ENCODE measurements at places on chromosomes 2 and 18.

DNA sequence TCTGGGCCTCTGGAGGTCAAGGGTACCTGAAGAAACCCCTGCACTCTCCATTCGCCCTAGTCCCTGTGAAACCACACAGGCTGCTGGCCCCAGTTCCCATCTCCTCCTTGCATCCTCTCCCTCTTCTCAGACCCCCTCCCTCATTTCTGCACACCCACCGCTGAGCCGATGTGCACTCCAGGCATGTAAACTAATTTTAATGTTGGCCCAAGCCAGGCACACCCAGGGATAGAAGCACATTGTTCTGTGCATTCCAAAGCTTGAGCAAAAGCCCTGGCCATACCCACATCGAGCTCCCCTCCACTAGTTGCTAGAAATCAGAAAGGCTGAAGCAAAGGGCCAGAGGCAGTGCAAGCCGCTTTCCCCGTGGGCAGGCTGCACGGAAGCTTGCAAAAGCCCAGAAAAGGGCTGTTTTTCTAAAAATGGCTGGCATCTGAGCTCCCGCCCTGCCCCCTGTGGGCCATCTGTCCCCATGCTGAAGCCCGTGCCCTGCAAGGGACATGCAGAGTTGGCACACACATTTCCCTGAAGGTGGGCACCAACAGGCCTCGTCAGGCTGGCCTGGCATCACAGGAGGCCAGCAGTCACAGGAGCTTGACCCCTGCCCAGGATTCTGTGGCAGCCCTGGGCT, 181.6 kb downstream of the SMAD7 start:
- no peak for DNase-seq

- no peak for DNase-seq
Measured at GRCh38 chr2:124283096-124283495, 258.0 kb downstream of the CNTNAP5 start.

- DNase-seq: no peak
Measured at GRCh38 chr2:105537466-105537865, 138.6 kb upstream of the FHL2 start.

- DNase-seq: no peak
Measured at GRCh38 chr2:2516386-2516785, 185.3 kb upstream of the MYT1L start.

DNA sequence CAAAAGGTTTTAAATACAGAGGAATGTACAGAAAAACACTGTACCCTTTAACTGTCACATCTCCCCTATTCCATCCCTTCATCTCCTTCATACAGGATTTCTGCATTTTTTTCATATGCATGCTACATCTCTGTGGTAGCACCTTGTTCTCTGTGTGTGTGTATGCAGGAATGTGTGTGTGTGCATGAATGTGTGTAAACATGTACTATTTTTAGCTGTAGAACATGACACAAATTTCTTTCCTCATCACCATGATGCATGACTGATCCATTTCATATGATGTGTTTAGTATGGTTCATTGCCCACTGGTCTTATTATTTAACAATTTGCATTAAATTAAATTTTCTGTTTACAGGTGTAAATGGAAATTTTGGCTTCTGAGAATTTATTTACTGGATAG, 21.5 kb upstream of the ZEB2 start:
- no peak for DNase-seq

Data from GM23338 (cell line).